Activated CD4-positive, alpha-beta T cell treated with anti-CD3 and anti-CD28 coated beads, Interleukin-2, amount 10 ng/mL, durations not matched to agents 7 days and 5 days (primary cell): ENCODE measurements at places on chromosomes 5 and 9.
A peak's percentile ranks its signal among the peaks of the same experiment; 100 is the strongest.

- peak; percentile 41 for DNase-seq
These were observed 122.5 kb downstream of the SLC1A3 start for GRCh38 chr5:36728697-36729543.

DNA sequence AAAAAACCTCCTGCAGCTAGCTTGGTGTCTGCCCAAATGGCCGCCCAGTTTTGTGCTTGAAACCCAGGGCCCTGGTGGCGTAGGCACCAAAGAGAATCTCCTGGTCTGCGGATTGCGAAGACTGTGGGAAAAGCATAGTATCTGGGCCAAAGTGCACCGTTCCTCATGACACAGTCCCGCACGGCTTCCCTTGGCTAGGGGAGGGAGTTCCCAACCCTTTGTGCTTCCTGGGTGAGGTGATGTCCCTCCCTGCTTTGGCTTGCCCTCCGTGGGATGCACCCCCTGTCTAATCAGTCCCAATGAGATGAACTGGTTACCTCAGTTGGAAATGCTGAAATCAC is 83.0 kb upstream of the JAK2 start:
- no peak for DNase-seq

- no peak for DNase-seq
These were observed 186.3 kb upstream of the ADCY2 start for GRCh38 chr5:7209658-7210057.

GRCh38 chr9:88006511-88007290 is 32.4 kb upstream of the CDK20 start:
- no peak for DNase-seq

GRCh38 chr5:35618304-35618636 is 607 bp downstream of the SPEF2 start:
- DNase-seq = no peak

DNA sequence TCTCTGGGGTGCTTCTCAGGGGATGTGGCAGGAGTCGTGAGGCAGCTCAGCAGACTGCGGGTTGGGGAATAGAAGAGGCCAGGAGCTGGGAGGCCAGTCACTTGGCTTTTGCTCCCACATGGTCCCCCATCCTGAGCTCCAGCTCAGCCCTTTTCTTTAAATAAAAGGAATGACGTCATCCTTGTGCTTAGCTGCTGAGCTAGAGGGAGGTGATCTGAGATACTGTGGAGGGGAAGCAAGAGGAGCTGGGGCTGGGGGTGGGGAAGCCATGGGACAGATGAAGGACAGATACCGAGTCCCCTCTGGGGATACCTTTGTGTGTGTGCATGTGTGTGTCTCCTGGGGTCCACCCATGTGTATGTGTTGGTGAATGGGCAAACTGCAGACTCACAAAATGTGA is 89.0 kb upstream of the ARAP3 start:
- no peak for DNase-seq

DNA sequence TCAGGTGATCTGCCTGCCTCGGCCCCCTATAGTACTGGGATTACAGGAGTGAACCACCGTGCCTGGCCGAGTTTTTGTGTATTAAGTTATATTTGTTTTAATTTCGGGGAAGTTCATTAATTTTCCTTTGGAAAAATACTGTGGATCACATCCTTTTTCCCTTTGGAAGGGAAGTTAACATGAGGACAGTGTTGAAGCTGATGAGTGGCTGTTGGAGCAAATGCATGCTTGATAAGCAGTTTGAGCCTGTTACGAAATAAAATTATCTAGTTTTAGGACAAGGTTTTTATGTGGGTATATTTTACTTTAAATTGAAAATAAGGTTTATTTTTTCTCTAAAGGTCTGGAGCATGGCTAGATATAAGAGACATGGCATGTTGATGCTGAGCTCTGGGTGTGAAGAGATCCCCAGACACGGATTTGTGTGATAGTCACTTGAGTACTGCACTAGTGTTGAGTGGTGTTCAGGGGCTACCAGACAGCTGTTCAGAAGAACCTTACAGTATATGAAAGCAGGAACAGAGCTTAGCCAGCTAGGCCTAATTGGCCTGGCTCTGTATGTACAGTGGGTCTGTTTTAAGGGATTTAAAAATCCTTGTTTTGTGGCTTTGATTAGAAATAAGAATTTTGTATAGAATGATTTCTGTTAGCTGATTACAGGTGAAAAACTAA is 17.4 kb downstream of the LMNB1 start:
- DNase-seq = no peak

GRCh38 chr5:138926257-138926656 is 51.1 kb upstream of the LRRTM2 start:
- DNase-seq = no peak

GRCh38 chr9:128787659-128788058 is 606 bp downstream of the TBC1D13 start:
- DNase-seq = peak; percentile 27

DNA sequence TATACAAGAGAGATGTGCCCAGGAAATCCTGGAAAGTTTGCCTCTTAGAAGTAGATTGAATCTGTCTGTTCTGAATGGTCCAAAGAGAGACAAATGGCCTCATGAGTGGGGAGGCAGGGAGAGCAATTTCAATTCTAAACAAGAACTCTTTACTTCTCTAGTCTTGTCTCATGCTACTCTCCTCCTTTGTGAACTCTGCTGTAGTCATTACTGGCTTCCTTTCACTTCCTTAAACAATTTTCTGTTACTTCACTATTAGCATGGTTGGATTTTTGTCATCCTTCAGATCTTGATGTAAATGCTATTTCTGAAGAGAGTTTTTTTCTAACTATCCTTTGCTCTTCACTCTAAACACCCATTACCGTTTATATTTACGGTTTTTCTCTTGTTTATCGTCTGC is 54.0 kb upstream of the GRIN3A start:
- DNase-seq = no peak

DNA sequence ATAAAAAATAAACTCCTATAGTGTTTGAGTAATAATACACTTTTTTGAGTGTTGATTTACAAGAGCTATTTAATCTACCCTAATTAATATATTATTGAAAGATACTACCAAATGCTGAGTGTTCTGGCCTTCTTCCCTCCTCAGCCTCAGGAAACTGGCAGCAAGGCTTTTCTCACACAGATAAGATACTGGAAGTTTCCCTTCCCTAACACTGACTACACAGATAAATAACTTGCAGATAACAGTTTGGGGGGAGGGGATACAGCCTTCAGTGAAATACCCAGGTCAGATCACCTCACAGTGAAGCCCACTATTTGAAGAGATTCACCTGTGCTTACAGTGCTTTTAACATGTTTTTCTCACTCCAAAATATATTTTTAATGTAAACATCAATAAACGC is 1.6 kb upstream of the NIPSNAP3A start:
- DNase-seq = no peak
